Activated naive CD4-positive, alpha-beta T cell (primary cell): ENCODE measurements at places on chromosomes 11 and 22.

- no peak for DNase-seq
Observed at GRCh38 chr11:72379384-72380131, 54.8 kb downstream of the CLPB start.

GRCh38 chr11:30282289-30282631, 40.6 kb upstream of the ARL14EP start:
- DNase-seq: no peak

- no peak for DNase-seq
Observed at GRCh38 chr11:43632181-43632580, 48.4 kb upstream of the HSD17B12 start.

GRCh38 chr11:94762208-94762607, 5.9 kb upstream of the AMOTL1 start:
- DNase-seq: no peak

GRCh38 chr11:134634897-134635831, 223.1 kb upstream of the B3GAT1 start:
- DNase-seq: no peak

DNA sequence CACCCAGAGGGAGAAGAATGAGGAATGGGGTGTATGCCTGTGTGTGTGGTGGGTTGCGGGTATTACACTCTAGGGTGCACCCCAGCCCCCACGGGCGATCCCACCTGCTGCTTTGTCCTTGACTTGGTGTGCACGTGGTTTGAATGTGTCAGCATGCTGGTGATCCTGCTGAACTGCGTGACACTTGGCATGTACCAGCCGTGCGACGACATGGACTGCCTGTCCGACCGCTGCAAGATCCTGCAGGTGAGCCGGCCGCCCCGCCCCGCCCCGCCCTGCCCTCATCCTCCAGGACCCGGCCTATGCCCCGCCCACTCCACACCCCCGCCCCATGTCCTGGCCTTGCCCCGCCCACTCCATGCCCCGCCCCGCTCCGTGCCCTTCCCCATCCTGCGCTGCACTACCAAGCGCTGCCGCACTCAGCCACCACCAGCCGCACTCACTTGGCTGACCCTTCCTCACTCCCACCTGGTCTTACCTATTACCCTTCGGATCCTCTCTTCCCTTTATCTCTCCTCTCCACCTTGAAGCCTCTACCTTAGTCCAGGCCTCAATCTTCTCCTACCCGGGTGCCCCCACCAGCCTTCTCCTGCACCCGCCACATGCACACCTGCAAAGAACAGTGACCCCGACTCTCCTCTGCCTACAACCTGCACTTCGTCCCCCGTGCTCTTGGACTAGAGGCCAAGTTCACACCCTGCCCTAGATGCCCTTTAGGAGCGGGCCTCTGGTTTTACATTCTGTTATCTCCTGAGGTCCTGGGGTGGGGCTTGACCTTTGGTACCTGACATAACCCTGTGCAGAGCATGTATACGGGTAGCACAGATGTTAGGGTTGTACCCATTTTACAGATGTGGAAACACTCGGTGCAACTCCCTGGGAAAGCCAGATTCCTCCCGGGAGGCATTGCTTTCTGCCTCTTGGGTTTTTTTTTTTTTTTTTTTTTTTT, 27.7 kb downstream of the CACNA1I start:
- peak; percentile 55 for DNase-seq

DNA sequence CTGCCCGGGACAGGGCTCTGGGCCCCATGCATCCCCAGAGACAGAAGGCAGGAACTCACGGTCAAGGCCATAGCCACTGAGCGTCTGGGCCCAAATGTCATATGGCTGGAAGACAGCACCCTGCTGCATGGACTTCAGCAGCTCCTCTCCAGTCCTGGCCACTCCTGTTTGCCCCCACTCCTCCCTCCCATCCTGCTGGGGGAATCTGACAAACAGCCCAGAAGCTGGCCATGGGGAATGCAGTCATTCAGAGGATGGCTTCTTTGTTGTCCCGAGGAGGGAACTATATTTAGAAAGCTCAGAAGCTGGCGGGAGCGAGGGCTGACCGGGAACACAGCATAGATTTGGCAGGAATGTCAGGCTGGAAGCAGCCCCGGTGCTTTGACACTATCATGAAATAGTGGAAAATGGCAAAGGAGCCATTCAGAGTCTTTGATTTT, 35.0 kb downstream of the DKK3 start:
- DNase-seq: no peak

- DNase-seq: no peak
Observed at GRCh38 chr11:45933131-45933831, 10.8 kb downstream of the LARGE2 start.

DNA sequence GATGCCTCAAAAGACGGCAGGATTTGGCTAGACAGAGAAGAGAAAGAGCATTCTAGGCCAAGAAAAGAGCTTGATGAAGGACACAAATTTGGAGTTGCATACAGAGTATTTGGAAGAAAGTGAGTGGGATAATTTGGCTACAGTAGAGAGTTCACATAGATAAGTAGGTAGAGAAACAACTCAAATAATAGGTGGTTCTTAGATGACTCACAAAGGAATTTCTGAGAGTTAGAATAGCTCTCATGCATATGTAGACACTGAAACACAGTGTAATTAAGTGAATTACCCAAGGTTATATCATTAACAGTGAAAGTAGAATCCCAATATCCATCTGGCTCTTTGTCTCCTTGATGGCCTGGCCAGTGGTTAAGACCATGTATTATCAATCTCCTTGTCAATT, 228.6 kb upstream of the DDI1 start:
- DNase-seq: no peak

- no peak for DNase-seq
Observed at GRCh38 chr11:46694072-46694471, 6.3 kb downstream of the ARHGAP1 start.

DNA sequence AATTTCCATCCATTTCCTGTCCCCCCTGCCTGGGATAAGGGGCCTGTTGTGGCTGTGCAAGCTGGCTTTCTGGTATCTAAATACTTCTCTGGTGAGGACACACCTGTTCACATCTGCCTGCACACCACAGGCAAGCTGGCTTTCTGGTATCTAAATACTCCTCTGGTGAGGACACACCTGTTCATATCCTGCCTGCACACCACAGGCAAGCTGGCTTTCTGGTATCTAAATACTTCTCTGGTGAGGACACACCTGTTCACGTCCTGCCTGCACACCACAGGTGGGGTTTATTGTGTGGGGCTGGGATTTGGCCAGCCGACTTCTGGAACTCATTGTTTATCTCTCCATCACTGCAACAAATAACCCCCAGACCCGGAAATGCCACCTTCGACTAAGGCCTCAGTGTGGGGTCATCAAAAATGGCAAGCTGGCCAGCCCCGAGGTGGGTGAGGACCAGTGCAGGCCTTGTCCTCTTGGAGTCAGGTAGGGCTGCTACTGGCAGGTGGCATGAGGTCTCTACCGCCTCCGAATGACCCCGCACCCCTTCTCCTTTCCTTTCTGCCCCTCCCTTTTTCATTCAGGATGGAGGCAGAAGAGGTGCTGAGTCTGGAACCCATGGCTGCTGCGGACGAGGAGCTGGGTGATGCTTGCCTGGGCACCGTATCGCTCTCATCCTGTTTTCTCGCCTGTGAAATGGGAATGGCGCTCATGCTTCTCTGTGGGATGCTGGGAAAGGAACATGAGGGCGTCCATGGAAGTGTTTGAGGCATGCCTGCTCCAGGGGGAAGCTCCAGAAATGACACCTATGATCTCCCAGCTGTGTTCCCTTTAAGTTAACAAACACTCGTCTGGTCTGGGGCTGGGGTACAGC, 43.5 kb upstream of the MYEOV start:
- DNase-seq: no peak

- DNase-seq: no peak
Observed at GRCh38 chr22:29459773-29460172, 20.2 kb upstream of the NEFH start.

DNA sequence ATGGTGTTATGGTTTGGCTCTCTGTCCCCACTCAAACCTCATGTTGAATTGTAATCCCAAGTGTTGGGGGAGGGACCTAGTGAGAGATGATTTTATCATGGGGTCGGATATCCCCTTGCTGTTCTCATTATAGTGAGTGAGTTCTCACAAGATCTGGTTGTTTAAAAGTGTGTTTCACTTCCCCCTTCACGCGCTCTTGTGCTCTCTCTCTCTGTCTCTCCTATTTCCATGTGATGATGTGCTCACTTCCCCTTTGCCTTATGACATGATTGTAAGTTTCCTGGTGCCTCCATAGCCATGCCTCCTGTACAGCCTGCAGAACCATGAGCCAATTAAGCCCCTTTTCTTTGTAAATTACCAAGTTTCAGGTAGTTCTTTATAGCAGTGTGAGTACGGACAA, 765.1 kb downstream of the KCNA4 start:
- no peak for DNase-seq

- no peak for DNase-seq
Observed at GRCh38 chr11:133705873-133706272, 139.4 kb downstream of the SPATA19 start.

DNA sequence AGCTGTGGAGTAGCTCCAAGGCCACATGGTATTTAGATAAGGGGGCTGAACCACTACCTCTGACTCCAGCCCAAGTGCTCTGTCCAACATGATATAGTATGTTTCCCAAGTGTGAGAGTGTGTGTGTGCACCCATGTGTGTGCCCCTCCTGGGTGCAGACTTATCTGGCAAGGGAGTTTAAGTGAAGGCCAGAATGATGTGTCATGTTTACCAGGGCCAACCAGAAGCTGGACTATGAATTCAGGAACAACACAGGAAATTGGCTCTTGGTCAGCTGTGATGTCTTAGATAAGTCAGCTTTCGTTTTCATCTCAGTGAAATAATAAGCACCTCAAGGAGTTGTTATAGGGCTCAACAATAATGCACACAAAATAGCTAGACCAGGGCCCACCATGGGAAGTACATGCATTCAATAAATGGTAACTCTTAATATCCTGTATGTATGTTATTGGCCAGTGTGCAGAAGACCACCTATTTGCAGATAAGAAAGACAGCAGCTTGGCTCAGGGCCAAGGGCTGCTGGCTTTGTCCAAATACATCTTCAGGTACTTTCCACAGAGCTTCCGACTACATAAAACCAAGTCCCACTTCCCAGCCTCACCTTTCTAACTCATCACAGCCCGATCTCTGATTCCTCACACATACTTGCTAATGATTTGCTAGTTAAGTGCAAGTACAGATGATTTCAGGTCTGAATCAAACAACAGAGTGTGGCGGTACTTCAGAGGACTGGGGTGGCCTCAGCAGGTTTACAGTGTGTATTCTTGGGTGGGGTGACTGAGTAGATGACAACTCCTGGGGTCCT, 120.9 kb downstream of the ME3 start:
- DNase-seq: no peak

DNA sequence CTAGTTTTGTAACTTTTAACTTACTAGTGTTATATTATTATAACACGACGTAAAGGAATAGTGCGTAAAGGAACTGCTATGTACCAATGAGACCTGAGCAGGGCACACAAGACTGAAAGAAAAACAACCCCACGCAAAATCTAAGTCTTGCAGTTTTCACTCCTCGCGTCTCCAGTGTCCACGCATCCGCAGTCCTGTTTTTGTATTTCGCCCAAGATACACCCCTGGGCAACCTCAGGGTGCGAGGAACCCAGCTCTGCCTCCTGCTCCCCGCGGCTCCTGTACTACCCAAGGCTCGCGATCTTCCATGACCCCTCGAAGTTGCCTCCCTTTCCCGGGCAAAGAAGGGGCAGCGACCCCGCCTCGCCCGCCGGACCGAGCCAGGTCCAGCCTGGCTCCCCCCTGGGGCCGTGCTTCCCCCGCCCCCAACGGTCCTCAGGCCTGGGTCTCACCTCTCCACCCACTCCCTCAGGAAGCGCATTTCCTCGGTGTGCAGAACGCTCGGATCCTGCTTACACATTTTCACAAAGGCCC, 393 bp downstream of the ST13 start:
- DNase-seq: peak; percentile 38

DNA sequence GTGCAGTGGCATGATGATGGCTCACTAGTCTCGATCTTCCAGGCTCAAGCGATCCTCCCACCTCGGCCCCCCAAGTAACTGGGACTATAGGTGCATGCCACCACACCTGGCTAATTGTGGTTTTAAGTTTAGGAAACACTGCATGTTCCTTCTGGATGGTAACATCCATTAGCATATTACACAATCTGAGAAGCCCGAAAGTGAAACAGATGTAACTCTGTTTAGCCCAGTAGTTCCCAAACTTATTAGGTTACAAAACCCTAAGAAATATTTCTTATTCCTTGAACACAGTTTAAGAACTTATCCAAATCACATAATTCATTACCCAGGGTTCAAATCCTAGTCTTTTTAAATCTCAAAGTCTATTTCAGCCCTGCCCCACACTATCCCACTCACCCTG, 28.3 kb downstream of the POLDIP3 start:
- no peak for DNase-seq

- DNase-seq: no peak
Observed at GRCh38 chr11:43508511-43508918, 149.8 kb downstream of the TTC17 start.

DNA sequence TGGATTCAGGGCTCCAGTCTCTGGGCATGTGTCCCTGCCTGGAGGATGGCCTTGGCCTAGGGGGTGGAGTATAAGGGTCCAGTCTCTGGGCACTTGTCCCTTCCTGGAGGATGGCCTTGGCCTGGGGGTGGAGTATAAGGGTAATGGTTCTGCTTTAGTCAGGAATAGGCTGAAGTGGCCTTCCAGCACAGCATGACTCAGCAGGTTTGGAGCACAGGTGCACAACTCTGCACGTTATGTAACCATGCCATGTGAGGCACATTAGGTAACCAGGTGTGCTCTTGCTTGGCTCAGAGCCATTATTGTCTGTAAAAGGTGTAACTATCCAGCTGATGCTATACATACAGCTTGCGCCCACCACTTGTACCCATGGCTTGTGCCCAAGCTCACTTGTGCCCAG, 48.4 kb upstream of the POLD3 start:
- DNase-seq: no peak

GRCh38 chr11:112178428-112178827, 3.1 kb downstream of the BCO2 start:
- DNase-seq: no peak

GRCh38 chr11:133107136-133107535, 425.2 kb downstream of the OPCML start:
- DNase-seq: no peak

DNA sequence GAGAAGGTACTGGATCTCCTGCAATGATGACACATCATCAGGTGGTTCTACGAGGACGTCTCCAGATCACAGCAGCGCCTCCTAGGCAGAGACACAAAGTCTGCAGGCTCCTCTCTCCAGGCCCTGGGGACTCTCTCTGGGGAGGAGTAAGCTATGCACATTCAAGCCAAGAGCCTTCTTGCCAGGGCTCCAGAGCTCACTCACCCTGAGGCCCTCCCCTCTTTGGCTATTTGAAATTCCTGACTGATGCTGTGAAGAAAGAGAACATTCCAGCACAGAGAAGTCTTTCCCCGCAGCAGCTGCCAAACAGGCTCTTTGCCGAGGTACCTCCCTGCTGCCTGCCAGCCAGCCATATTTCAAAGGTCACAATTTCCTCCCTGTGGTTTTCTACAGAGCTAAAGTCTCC, 204.9 kb downstream of the CSNK2A3 start:
- no peak for DNase-seq
